Uterine smooth muscle cell (primary cell): ENCODE measurements at places on chromosomes 11 and 22. TPM values are rescaled to one million over a fixed set of nuclear protein-coding genes. Genes with fewer than 3 reads are reported as not detected.

Gene SLC22A25
- total RNA-seq: not detected in 2 replicates

Gene LRRC74B
- under 0.01 TPM in 1 of 2 replicates, not detected in the other for total RNA-seq

Gene GAL
- 0.62 and 3.3 TPM in 2 replicates for total RNA-seq

Gene CDC42EP2
- 13.3 and 17.2 TPM in 2 replicates for total RNA-seq

Gene GAB4
- not detected in 2 replicates for total RNA-seq

Gene ZBTB16
- under 0.01 TPM in 1 of 2 replicates, not detected in the other for total RNA-seq

Gene SAA2
- not detected in 2 replicates for total RNA-seq

Gene SCGB2A2
- total RNA-seq: not detected in 2 replicates

Gene CCDC116
- 0.22 and 0.25 TPM in 2 replicates for total RNA-seq

Gene CECR2
- 0.11 and 0.37 TPM in 2 replicates for total RNA-seq

Gene HOATZ
- total RNA-seq: under 0.01 TPM in 1 of 2 replicates, not detected in the other

Gene MRGPRX4
- total RNA-seq: not detected in 2 replicates

Gene CBX7
- 6.2 and 13.5 TPM in 2 replicates for total RNA-seq

Gene DENND6B
- total RNA-seq: 1.5 and 2.7 TPM in 2 replicates

Gene PICK1
- 6.5 and 12.2 TPM in 2 replicates for total RNA-seq

Gene CACNA1I
- total RNA-seq: not detected in 2 replicates

Gene GUCY1A2
- 0.66 and 1.7 TPM in 2 replicates for total RNA-seq

Gene CCDC117
- total RNA-seq: 15.2 and 15.9 TPM in 2 replicates

Gene TEAD1
- total RNA-seq: 102 TPM in 2 replicates

Gene SCGB1A1
- total RNA-seq: not detected in 2 replicates

Gene GGTLC3
- not detected in 2 replicates for total RNA-seq

Gene CHRM4
- total RNA-seq: not detected in 2 replicates

Gene MOGAT2
- not detected in 2 replicates for total RNA-seq

Gene AGBL2
- total RNA-seq: 0.66 and 1.00 TPM in 2 replicates

Gene WNT7B
- 0.33 TPM in 1 of 2 replicates, not detected in the other for total RNA-seq

Gene CSRP3
- total RNA-seq: not detected in 2 replicates

Gene FGF19
- not detected in 2 replicates for total RNA-seq

Gene DAGLA
- 3.5 and 3.8 TPM in 2 replicates for total RNA-seq

Gene KDM4D
- total RNA-seq: 1.00 and 1.4 TPM in 2 replicates

Gene DLG2
- total RNA-seq: 0.75 and 1.1 TPM in 2 replicates

Gene KRTAP5-2
- not detected in 2 replicates for total RNA-seq

Gene MS4A4E
- total RNA-seq: not detected in 2 replicates

Gene CD82
- 18.5 and 22.2 TPM in 2 replicates for total RNA-seq

Gene CASP1
- total RNA-seq: 8.5 and 10.2 TPM in 2 replicates

Gene OR6T1
- not detected in 2 replicates for total RNA-seq

Gene OR51F2
- not detected in 2 replicates for total RNA-seq

Gene RIBC2
- 0.87 and 3.0 TPM in 2 replicates for total RNA-seq

Gene GVQW3
- total RNA-seq: 1.7 and 2.3 TPM in 2 replicates

Gene OR51B4
- total RNA-seq: 0.11 TPM in 1 of 2 replicates, not detected in the other

Gene OR2AG2
- total RNA-seq: 0.12 and 0.55 TPM in 2 replicates

Gene OR52A1
- not detected in 2 replicates for total RNA-seq

Gene GSTT2
- total RNA-seq: 1.00 and 1.1 TPM in 2 replicates

Gene IL17REL
- total RNA-seq: not detected in 2 replicates

Gene ZBED4
- total RNA-seq: 10.1 and 11.2 TPM in 2 replicates

Gene ACRV1
- not detected in 2 replicates for total RNA-seq

Gene HPS4
- total RNA-seq: 39.3 and 42.5 TPM in 2 replicates

Gene MPZL2
- total RNA-seq: 0.22 and 0.25 TPM in 2 replicates

Gene GGTLC2
- not detected in 2 replicates for total RNA-seq

Gene FLRT1
- total RNA-seq: 0.12 TPM in 1 of 2 replicates, not detected in the other
